Muscle of back (tissue), 13 donors: ENCODE measurements at places on chromosomes 16 and 17. TPM values are rescaled to one million over a fixed set of nuclear protein-coding genes. Genes with fewer than 3 reads are reported as not detected.

- no peak for DNase-seq
These were observed 74.5 kb downstream of the DNAH17 start for GRCh38 chr17:78502611-78503148.

MED1 gene
- 36.8 TPM for polyA plus RNA-seq

DNA sequence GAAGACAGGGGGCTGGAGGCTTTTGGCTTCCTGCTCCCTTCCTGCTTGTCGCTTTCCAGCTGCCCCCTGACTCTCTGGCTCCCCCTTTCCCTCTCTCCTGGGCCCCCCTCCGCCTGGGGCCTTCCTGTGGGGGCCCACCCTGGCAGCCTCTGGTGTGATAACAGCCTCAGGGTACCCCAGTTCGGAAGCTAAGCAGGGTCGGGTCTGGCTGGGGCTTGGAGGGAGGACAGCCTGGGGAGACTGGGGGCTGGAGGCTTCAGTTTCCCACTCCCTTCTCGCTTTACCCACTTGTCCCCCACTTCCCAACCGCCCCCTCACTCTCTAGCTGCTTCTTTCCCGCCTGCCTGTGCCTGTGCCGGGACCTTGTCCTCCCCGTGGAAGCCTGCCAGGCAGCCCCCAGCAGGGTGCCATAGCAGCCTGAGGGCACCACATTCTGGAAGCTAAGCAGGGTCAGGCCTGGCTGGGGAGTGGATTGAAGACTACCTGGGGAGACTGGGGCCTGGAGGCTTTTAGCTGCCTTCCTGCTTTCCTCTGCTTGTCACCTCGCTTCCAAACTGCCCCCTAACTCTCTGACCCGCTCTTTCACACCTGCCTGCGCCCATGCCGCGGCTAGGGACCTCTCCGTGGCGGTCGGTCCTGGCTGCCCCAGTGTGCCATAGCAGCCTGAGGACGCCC lies 2275.5 kb downstream of the TP53TG3F start:
- no peak for DNase-seq

GRCh38 chr17:8226536-8227237 lies 16.3 kb upstream of the AURKB start:
- peak; percentile 91 for DNase-seq

FBXW10B gene
- 1.0 TPM for polyA plus RNA-seq

- no peak for DNase-seq
These were observed 68.9 kb upstream of the SDK2 start for GRCh38 chr17:73713136-73713535.

DNA sequence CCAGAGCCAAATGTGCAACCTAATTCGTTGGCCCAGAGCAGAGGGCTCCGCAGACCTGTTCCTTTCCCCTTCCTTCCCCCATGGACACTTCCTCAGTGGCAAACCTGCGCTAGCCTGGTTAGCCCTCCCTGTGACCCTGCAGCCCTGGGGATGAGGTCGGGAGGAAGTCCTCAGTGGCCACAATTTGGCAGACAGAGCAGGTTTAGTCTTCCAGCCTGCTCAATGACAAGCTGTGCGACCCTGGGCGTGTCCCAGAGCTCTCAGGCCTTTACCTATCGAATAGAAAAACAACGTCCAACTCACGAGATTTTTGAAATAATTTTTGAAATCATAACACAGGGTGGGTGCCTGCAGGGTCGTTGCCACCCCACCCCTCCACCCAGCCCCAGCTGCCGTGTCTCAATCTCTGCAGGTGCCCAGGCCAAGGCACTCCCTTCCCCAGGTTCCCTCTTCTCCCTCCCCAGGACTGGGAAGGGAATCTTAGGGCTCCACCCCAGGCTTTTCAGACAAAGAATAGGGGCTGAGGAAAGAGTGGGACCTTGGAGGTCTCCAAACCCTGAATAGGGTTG lies 1.4 kb downstream of the HBM start:
- no peak for DNase-seq

- DNase-seq = no peak
These were observed 126.7 kb downstream of the PITPNC1 start for GRCh38 chr17:67503739-67504138.

DNA sequence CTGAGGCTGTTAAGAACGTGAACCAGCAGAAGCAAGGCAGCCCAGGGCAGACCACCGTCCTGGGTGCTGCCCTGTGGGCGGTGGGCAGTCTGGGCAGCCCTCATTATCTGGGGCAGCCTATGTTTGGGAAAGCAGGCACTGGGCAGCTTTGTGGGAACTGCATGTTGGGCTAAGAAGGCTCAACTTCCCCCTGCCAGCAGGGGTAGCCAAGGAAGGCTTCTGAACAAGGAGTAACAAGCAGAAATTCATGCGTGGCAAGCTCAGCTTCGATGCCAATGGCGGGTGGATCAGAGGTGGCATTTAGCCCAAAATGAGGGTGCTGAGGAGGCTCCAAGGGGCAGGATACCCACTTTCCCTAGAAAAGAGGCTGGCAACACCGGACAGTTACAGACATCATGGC lies 42.7 kb upstream of the METRNL start:
- DNase-seq = no peak

- DNase-seq = peak; percentile 97
These were observed 8.8 kb upstream of the LPCAT2 start for GRCh38 chr16:55499951-55500529.

- DNase-seq = no peak
These were observed 18.1 kb downstream of the MAP3K14 start for GRCh38 chr17:45298546-45299285.

- DNase-seq = no peak
These were observed 91.1 kb downstream of the NLK start for GRCh38 chr17:28133562-28133970.

DNA sequence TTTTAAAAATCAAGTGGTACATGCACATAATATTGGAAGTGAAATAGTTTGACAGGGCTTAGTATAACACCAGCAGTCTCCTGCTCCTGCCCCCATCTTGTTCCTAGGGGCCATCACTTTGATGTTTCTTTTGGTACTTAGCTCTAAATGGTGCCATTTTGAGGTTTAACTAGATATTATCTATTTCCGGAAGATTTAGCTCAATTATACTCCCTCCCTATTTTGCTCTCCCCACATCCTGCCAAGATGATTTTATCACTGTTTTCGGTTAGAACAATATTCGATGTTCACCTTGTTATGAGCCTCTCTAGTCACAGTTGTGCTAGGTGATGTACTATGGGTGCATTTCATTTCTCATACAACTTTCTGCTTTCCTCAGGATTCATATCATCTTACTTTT lies 20.0 kb upstream of the SLC35G3 start:
- DNase-seq = no peak

DHX58 gene
- polyA plus RNA-seq = 5.9 TPM

SLC2A4 gene
- 27.4 TPM for polyA plus RNA-seq

VASN gene
- polyA plus RNA-seq = 10.6 TPM

DNA sequence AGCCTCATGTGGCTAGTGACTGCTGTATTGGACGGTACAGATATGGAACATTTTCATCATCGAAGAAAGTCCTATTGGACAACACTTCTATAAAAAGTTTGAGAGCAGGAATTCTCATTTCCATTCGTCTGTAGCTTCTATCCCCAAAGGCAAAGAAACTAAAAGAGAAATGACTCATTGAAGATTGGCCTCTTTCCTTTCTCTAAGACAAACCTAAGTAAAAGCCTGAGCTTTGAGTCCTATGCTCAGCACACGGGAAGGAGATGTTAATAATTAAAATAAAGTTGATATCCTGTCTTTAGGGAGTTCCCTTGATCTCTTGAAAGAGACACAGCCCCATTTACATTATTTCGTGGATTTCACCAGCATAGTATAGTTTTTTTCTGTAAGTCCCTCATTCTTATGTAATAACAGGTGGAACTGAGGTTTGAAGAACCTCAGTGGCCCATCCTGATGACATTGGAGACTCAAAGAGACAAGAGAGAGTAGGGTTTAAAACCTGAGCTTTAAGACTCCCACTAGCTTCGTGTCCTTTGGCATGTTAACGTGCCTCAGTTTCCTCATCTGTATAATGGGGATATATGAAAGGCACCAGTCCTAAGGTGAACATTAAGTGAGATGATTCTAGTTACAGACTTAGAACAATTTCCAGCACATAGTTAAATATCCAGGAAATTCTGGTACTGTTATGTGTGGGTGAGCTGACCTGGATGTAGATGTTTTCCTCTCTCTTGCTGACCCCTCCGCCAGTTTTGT lies 174.0 kb downstream of the IRX3 start:
- peak; percentile 1 for DNase-seq

RPL13 gene
- 4,293 TPM for polyA plus RNA-seq

DNA sequence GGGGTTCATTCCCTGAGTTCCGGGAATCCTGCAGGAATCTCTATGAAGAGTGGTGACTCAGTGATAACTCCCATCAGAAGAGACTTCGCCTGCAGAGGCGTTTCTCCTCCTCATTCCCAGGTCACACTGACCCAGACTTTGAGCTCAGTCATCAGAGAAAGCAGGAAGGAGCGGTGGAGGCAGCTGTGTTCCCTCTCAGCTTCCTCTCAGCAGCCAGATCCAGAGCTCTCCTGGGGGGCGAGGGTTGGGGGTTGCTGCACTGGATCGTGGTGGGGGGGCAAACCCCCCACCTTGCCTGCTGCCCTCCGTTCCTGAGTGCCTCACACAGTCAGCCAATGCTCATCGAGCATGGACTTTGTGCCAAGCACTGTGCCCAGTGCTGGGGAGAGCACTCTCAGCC lies 271.2 kb downstream of the CBLN1 start:
- DNase-seq = no peak

GRCh38 chr17:12230481-12231354 lies 210.0 kb downstream of the MAP2K4 start:
- peak; percentile 47 for DNase-seq

GRCh38 chr17:44779211-44780025 lies 20.6 kb downstream of the ADAM11 start:
- peak; percentile 78 for DNase-seq

DNA sequence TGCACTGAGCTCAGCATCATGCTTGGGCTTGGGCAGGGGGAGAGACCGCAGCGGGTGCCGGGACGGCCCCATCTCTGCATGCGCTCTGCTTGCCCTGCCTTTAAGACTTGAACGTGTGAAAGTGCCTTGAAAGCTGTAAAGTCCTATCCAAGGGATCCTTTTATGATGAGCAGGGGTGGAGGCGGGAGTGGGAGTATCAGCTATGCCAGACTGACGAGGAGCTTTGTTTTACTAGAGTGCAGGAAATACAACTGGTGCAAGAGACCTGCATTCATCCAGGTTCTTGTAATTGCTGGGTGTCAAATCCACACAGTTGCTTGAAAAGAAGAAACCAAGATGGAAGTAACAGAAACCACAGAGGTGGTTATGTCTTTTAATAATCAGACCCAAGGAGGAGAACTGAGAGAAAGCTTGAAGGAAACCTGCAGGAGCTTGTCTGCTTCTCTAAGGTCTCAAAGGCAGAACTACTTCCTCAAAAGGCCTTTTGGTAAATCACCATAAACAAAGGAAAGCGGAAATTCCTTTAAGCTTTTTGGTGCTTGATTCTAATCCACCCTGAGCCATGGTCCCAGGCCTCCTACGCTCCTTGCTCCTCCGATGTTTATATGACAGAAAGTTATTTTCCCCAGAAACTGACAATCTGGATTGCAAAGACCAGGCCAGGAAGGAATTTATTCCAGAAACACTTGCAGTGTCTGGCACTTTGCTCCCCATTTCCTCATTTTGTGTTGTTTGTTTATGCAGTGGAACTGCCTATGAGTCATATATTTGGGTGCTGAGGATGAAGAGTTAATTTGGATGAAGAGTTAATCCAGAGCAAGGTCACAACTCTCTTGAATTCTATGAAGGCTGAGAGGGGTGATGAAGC lies 51.3 kb upstream of the FBXO47 start:
- DNase-seq = no peak

DOC2A gene
- polyA plus RNA-seq = 0.94 TPM

- no peak for DNase-seq
These were observed 52.3 kb downstream of the CYB5D2 start for GRCh38 chr17:4195306-4195705.

GRCh38 chr16:10552998-10553491 lies 27.4 kb downstream of the EMP2 start:
- DNase-seq = no peak
